H9 (cell line): ENCODE measurements at places on chromosomes 3 and 15. TPM values are rescaled to one million over a fixed set of nuclear protein-coding genes. Genes with fewer than 3 reads are reported as not detected.

DNA sequence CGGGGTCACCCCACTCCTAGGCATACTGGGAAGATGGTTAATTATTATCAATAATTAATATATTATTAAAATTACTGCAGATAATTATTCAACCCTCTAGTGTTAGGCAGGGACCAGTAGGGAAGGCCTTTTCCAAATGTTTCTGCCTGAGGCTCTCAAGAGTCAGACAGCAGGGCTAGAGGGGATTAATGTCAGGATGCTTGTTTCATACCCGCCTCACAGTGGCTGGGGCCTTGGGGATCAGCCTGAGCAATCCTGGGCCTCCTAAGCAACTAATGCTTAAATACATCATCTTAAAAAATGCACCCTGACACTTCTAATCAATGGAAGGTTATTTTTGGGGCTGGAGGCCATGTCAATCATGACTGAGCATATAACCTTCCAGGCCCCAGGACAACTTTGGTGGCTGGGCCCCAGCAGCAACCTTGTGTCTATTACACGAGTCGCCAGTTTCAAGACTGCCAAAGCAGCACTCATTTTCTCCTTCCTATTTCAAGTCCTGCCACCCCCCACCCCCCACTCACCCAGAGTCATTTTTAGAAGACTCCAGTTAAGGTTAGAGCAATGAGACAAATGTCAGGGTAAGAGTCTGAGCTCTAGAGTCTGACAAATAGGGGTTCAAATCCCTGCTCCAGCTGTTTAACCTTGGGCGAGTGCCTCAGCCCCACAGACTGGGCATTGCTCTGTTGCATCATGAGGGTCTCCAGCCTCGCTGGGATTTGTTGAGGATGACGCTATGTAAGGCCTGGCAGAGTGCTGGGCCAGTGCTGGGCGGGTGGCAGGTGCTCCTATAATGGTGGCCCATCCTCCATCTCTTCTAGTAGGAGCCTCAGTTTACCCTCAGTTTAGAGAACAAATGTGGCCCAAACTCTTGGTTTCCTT is 6.1 kb downstream of the AMOTL2 start:
- DNase-seq = peak; percentile 22

ADGRG7 gene
- total RNA-seq = not detected in 2 replicates

- no peak for DNase-seq
Measured at GRCh38 chr3:103067963-103068362, 633.1 kb downstream of the ZPLD1 start.

- DNase-seq = no peak
Measured at GRCh38 chr3:98594628-98595324, 1.4 kb upstream of the CPOX start.

GRCh38 chr3:133965013-133965570 is 64.6 kb downstream of the SLCO2A1 start:
- DNase-seq = no peak

SCN11A gene
- 0.17 and 0.20 TPM in 2 replicates for total RNA-seq

DNA sequence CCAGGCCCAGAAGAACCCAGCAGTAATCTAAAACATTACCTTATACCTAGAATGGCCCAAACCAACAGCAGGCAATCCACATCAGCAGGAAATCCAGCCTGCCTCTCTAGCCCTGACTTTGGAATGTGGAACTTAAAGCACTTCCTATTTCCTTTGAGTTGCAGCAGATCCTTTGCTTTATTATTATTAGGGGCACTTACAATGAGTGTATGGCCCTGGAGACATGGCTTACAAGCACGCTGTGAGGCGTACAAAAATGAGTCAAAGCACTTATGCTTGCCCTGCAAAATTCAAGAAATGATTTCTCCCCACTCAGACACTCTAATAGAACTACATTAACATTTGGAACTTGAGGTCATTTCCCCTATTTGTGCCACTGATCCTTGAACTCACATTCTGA is 9.5 kb upstream of the KNSTRN start:
- DNase-seq = no peak

ZNF860 gene
- total RNA-seq = 2.1 and 2.6 TPM in 2 replicates

CCDC13 gene
- not detected in 2 replicates for total RNA-seq

GRCh38 chr3:130934442-130935089 is 40.7 kb downstream of the ATP2C1 start:
- DNase-seq = no peak

CPNE9 gene
- total RNA-seq = 3.5 and 3.8 TPM in 2 replicates

SGO1 gene
- total RNA-seq = 28.1 and 30.7 TPM in 2 replicates

ROPN1 gene
- not detected in 2 replicates for total RNA-seq

UPK1B gene
- total RNA-seq = 0.33 and 1.0 TPM in 2 replicates

GRCh38 chr3:89795506-89795905 is 688.1 kb downstream of the EPHA3 start:
- DNase-seq = no peak

CCR9 gene
- not detected in 2 replicates for total RNA-seq

GRCh38 chr3:113450911-113451310 is 9.6 kb upstream of the CFAP44 start:
- no peak for DNase-seq

- DNase-seq = no peak
Measured at GRCh38 chr3:72636969-72637597, 211.2 kb downstream of the SHQ1 start.

GRCh38 chr15:69275933-69276560 is 22.7 kb upstream of the PAQR5 start:
- no peak for DNase-seq

GPR62 gene
- 0.13 and 0.33 TPM in 2 replicates for total RNA-seq

PLXNB1 gene
- total RNA-seq = 175 and 184 TPM in 2 replicates

SCAANT1 gene
- not detected in 2 replicates for total RNA-seq

KIF15 gene
- 25.0 and 25.8 TPM in 2 replicates for total RNA-seq

- no peak for DNase-seq
Measured at GRCh38 chr15:48696627-48697312, 51.3 kb upstream of the FBN1 start.

CTXN2 gene
- total RNA-seq = 0.11 TPM in 2 replicates

- DNase-seq = no peak
Measured at GRCh38 chr15:97684249-97684648, 276.3 kb upstream of the ARRDC4 start.

- DNase-seq = peak; percentile 84
Measured at GRCh38 chr15:89874926-89875564, 18.7 kb downstream of the AP3S2 start.

DNA sequence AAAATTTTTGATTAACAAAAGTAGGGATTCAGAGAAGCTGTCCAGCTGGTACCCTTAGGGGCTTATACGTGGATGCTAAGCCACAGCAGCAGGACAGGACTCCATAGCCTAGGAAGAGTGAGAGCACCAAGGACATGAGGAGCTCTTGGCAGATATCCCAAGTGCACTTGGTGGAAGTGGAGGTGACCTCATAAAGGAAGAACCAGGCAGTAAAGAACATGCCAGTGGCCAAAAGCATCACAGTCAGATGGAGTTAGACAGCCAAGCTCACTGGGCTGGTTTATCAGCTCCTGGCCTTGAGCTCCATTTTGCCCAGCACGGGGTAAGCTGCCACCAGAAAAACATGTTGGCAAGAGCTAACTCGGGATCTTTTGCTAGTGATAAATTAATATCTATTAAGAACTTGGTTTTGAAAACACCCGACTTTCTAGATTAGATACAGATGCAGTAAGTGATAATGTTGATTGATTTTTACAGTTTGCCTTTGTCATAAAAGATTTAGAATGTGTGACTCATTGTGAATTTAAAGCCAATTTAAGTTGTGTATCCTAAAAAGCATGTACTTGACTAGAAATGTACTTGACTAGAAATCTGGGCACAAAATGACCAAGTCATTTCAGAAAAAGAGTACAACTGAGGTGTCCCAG is 108.0 kb downstream of the CMSS1 start:
- no peak for DNase-seq

DNA sequence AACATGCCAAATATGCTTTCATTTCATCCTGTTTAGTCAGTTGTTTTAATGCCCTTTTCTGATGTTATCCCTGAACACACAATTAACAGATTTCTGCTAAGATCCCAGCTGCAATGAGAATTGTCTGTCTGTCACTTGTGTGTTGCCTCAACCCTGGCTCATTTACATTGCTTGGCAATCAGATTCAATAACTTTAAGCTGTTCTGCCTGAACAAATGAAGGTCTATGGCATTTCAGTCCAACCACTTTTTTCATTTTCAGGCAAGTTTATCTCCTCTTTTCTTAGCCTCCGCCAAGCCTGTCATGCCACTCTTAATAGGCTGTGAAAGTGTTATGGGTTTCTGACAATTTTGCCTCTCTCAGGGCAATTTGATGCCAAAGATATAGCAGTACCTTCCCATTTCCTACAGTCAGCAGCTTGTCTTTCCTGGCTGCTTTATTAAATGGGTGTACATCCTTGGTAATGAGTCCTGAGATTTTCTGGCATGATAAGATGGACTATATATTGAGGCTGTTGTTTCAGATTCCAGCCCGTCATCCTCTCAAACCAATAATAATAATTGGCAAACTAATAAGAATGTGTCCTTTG is 68.7 kb upstream of the ADAMTS9 start:
- DNase-seq = no peak

DNA sequence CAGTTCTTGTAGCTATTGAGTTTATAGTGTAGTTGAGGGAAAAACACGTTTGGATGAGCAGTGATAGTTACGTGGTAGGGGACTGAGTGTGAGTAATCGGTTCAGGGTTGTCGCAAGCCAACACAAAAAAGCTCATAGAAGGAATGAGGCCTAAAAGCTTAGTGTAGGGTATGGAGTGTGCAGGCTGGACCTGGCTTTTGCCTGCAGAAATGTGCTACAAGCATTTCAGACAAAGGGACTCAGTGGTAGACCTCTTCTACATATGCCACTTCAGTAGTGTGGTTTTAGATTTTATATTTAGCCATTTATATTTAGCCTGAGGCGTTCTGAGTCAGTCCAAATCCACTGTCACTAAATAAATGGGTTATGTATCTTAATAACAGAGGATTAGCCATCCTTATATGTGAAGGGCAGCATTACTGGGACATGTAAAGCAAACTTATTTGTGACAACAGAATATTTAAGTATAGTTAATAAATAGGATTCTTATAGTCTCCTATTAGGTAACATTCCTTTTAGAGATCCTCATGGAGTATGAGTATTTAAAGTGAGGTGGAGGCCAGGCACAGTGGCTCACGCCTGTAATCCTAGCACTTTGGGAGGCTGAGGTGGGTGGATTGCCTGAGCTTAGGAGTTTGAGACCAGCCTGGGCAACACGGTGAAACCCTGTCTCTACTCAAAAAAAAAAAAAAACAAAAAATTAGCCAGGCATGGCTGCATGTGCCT is 21.8 kb downstream of the ATP2C1 start:
- no peak for DNase-seq

GRCh38 chr3:65342084-65342683 is 654.4 kb upstream of the ADAMTS9 start:
- DNase-seq = peak; percentile 81

DNA sequence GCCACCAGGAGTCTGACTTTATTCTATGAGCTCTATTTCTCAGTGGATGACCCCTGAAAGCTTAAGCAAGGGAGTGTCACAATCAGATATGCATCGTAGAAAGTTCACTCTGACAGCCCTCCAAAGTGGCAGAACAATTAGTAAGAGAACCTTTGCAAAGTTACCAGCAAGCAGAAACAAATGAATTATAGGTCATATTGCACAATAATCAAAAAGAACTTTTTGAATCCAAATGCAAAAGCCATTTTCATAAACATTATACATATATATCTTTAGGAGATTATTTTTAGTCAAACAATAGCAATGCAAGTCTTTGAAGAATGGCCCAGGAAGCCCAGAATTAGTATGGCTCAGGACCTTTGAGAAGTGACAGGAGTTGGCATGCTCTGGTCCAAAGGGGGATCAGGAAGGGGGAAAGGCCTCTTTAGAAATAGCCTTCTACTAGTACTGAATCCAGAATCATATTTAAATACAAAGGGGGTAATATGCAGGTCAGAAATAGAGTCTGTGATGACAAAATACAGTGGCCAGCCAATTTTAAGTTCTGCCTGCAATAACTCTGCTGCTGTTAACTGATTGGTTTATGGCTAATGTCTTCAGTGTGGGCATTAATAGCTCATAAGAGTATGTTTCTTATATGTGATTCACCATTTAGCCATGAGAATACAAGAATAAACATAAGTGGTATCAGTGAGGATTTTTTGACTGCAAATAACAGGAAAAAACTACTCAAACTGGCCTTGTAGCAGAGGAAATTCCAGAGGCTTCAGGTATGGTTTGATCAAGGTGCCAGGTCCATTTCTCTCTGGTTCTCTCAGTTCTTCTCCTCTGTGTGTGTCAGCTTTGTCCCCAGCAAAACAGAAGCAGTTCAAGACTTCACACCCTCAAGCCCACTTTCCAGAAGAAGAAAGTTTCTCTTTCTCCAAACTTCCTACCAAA is 17.0 kb upstream of the ITGB5 start:
- DNase-seq = no peak

IQCF5 gene
- not detected in 2 replicates for total RNA-seq

GRCh38 chr3:97901313-97902248 is 70.7 kb downstream of the RIOX2 start:
- no peak for DNase-seq

DNA sequence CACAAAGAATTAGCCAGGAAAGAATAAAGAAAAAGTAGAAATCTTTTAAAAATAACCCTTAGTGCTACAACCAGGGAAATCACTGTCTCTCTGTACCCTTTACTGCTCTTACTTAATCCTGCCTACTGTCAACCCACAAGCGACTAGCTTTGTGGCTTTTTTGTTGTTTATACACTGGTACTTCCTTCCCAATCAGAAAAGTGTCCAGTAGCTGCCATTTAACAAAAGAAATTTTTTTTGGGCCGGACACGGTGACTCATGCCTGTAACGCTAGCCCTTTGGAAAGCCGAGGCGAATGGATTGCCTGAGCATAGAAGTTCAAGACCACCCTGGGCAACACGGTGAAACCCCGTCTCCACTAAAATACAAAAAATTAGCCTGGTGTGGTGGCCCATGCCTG is 13.8 kb upstream of the FAM219B start:
- no peak for DNase-seq

GRCh38 chr15:59904450-59905135 is 99.5 kb upstream of the FOXB1 start:
- DNase-seq = peak; percentile 50

DNA sequence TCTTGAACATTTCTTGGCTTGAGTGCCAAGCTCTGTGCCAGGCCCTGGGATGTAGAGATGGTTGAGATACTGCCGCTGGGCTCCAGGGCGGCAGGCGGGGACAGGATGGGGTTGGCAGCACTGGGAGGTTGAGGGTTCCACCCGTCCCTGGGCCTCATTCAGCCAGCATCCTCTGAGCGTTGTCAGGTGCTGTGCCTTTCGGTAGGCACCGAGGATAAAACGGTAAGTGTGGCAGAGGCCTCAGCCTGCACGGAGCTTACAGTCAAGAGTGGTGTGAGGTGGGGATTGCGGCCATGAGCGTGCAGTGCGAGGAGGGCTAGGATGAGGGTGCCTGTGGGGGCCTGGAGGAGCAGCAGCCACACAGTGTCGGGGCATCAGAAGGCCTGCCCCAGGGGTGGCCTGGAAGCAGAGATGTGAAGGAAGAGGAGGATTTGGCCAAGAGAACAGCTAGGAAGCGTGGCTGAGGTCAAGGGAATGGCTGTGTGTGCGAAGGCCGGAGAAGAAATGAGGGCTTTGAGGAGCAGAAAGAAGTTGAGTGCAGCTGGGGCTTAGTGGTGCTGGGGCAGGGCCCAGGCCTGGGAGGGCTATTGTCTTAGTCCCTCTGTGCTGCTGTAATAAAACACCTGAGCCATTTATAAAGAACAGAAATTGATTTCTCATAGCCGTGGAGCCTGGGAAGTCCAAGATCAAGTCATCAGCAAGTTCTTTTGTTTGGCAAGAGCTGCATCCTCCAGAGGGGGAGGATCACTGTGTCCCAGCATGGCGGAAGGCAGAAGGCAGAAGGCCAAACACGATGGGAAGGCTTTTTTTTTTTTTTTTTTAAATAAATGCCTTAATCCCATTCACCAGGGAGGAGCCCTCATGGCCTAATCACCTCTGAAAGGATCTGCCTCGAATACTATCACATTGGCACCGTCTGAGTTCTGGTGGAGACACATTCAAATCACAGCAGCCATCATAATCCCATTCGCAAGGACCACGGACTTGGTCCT is 22.7 kb downstream of the CORO2B start:
- DNase-seq = no peak
